ENCODE measurements at places on chromosomes 7 and 10.

- H3K4me3 ChIP-seq = no peak overlapping the region
- DNase-seq = no peak
- peaks cover 55% of the 10 kb centered on the region for H3K36me3 ChIP-seq
- peaks cover 2% of the 10 kb centered on the region for H3K27me3 ChIP-seq
- H3K4me1 ChIP-seq = peaks cover 14% of the 10 kb centered on the region
Observed at GRCh38 chr7:26369593-26369992, 77.9 kb downstream of the SNX10 start.

GRCh38 chr10:986881-987619 is 1.2 kb upstream of the GTPBP4 start:
- peak overlapping the region; percentile 92 for H3K4me3 ChIP-seq
- no peak for DNase-seq
- no peaks in the 10 kb centered on the region for H3K27me3 ChIP-seq
- H3K27ac ChIP-seq = no peak overlapping the region
- H3K4me1 ChIP-seq = peaks cover 42% of the 10 kb centered on the region

DNA sequence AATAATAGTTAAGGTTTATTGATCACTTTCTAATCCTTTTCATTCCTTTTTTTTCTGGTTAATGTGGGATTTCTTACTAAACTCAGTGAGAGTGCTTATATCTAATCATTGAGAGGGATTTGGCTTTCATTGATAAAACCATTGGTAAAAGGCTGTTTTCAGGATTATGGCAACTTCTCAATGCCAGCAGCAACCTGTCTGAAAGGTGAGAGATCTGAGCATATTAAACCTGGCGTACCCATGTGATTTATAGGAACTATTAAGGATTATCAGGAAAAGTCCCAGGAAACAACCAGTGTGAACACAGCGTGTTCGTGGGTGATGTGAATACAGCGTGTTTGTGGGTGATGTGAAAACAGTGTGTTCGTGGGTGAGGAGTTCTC is 65.9 kb downstream of the PDIA4 start:
- DNase-seq = no peak
- H3K27ac ChIP-seq = peak overlapping the region; percentile 87
- peaks cover 3% of the 10 kb centered on the region for H3K36me3 ChIP-seq
- H3K4me1 ChIP-seq = peaks cover 29% of the 10 kb centered on the region

DNA sequence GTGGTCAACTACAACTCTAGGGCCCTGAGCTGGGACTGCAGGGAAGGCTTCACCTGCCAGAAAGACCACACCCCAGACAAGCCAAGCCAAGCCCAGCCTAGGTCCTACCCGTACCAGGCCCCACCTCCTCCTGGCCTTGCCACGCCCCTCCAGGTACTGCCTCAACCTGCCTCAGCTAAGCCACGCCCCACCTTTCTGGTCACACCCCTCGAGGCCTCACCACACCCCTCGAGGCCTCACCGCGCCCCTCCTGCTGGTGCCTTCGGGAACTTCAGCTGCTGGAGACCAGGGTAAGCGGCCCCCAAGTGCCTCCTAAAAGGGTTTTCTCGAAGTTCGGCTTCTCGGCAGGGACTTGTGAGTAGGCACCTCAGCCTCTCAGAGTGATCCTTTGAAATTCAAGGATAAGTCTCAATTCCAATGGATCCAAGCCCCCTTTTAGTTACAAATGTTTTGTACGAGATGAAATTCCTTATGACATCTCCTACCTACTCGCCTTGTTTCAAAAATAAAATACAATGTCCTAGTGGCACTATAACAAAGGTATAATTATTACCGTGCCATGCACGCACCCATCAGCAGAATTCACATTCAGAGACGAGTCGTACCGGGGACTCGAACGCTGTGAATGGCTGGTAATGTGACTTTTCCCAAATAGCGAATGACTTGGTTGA is 171.2 kb downstream of the ARHGAP21 start:
- H3K4me1 ChIP-seq = no peaks in the 10 kb centered on the region
- H3K27ac ChIP-seq = no peak overlapping the region
- no peak for DNase-seq
- no peaks in the 10 kb centered on the region for H3K36me3 ChIP-seq

DNA sequence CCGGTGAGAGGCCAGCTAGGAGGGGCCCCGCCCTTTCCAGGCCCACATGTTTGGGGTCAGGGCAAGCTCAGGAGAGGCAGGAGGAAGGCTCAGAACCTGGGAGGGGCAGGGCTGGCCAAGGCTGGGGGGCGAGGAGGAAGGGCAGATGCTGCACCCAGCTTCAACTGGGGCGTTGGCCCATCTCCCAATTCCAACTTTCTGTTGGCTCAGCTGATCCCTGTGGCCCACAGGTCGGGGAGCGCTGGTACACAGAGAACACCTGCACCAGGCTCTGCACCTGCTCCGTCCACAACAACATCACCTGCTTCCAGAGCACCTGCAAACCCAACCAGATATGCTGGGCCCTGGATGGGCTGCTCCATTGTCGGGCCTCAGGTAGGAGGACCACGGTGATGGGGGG is 40.1 kb downstream of the ZAN start:
- no peak overlapping the region for H3K27ac ChIP-seq
- H3K36me3 ChIP-seq = no peaks in the 10 kb centered on the region
- no peak for DNase-seq
- no peak overlapping the region for H3K4me3 ChIP-seq
- no peaks in the 10 kb centered on the region for H3K4me1 ChIP-seq
- peaks cover 17% of the 10 kb centered on the region for H3K27me3 ChIP-seq

GRCh38 chr10:44619975-44620374 is 235.1 kb upstream of the CXCL12 start:
- DNase-seq = no peak
- H3K27me3 ChIP-seq = no peaks in the 10 kb centered on the region
- H3K4me3 ChIP-seq = no peak overlapping the region
- H3K4me1 ChIP-seq = no peaks in the 10 kb centered on the region
- no peaks in the 10 kb centered on the region for H3K36me3 ChIP-seq
- no peak overlapping the region for H3K27ac ChIP-seq

DNA sequence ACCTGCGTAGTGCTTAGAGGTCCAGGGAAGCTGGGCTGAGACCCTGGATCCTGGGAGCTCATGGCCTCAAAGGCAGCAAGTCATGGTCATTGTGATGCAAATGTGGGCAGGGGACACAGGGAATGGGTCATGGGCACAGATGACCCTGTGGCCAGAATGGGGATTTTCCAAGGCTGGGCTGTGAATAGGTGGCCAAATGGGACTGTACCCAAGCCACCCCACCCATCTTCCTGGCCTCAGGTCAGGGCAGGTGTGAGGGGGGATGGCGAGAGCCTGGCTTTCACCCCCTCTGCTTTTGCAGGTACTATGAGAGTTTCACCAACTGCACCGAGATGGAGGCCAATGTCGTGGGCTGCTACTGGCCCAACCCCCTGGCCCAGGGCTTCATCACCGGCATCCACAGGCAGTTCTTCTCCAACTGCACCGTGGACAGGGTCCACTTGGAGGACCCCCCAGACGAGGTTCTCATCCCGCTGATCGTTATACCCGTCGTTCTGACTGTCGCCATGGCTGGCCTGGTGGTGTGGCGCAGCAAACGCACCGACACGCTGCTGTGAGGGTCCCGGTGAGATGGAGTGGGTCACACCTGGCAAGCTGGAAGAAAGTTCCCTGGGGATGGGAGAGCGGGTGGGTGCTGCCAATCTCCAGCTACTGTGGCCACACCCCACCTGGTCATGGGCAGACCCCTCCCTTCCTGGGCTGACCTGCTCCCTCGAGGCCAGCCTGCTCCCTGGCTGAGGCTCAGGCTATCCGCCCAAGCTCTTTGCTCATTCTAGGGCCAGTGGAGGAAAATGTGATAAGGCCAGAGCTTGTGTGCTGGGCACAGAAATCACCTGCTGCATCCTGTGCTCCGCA is 25.5 kb downstream of the RAMP3 start:
- DNase-seq = no peak
- H3K36me3 ChIP-seq = no peaks in the 10 kb centered on the region
- no peak overlapping the region for H3K4me3 ChIP-seq
- H3K27me3 ChIP-seq = peaks cover 4% of the 10 kb centered on the region
- no peak overlapping the region for H3K27ac ChIP-seq

- no peak overlapping the region for H3K27ac ChIP-seq
- no peaks in the 10 kb centered on the region for H3K27me3 ChIP-seq
- peaks cover 3% of the 10 kb centered on the region for H3K36me3 ChIP-seq
- peaks cover 17% of the 10 kb centered on the region for H3K4me1 ChIP-seq
Observed at GRCh38 chr7:44956157-44956766, 22.6 kb downstream of the MYO1G start.

DNA sequence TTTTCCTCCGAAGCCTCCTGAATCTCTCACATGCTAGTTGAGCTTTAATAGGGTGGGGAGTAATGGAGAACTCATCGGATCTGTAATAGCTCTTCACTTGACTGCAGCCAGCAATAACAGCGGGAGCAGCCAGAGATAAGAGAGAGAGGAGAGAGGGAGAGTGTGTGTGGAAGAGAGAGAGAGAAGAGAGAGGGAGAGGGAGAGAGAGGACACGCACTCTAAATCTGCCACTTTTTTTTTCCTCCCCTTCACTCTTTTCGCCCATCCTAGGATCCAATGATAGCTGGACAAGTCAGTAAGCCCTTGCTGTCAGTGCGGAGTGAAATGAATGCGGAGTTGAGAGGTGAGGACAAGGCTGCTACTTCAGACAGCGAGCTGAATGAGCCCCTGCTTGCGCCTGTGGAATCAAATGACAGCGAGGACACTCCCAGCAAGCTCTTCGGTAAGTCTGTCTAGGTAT is 107.9 kb downstream of the POU6F2 start:
- no peak for DNase-seq
- peaks cover 13% of the 10 kb centered on the region for H3K27me3 ChIP-seq
- H3K4me1 ChIP-seq = peaks cover 3% of the 10 kb centered on the region
- H3K36me3 ChIP-seq = no peaks in the 10 kb centered on the region
- no peak overlapping the region for H3K4me3 ChIP-seq

DNA sequence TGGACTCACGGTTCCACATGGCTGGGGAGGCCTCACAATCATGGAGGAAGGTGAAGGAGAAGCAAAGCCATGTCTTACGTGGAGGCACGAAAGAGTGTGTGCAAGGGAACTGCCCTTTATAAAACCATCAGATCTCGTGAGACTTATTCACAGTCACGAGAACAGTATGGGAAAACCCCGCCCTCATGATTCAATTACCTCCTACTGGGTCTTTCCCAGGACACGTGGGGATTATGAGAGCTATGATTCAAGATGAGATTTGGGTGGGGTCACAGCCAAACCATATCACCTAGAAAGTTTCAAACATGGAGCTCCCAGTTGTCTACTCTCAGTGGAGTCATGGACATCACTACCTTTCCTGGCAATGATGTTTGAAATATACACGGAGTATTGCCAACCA is 49.6 kb downstream of the CYCS start:
- peak overlapping the region; percentile 8 for H3K27ac ChIP-seq
- no peaks in the 10 kb centered on the region for H3K36me3 ChIP-seq
- H3K4me3 ChIP-seq = no peak overlapping the region
- H3K27me3 ChIP-seq = peaks cover 4% of the 10 kb centered on the region
- no peak for DNase-seq

DNA sequence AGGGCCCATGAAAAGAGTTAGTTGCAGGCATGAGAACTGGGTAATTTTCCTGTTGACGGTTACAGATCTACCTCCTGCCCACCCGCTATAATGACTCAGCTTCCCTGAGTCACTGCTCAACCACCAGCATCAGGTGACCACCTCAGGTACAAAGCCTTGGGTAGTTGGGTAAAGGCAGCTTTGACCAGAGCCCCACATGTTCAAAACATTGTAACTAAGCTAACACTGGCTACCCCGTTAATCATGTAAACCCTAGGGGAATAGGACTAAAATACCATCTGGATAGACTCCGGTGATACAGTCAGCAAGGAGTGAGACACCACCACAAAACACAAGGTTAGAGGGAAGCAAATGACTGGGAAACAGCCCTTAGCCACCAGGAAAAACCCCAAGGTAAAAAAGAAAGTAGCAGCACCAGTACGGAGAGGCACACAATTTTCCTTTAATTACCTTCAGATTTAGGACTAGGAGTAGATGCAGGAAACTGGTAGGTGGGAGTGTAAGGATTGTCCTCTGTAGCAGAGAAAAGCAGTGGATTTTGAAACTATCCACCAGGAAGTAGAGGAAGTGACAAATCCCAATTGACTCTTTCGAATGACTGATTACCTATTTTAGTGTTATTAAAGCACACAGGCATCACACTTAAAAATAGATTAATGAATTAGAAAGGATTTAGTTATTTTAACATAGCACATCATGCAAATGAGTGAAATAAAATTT is 103.5 kb upstream of the PDLIM1 start:
- no peak overlapping the region for H3K4me3 ChIP-seq
- no peak overlapping the region for H3K27ac ChIP-seq
- no peaks in the 10 kb centered on the region for H3K4me1 ChIP-seq
- peaks cover 20% of the 10 kb centered on the region for H3K27me3 ChIP-seq
- no peak for DNase-seq
- no peaks in the 10 kb centered on the region for H3K36me3 ChIP-seq

DNA sequence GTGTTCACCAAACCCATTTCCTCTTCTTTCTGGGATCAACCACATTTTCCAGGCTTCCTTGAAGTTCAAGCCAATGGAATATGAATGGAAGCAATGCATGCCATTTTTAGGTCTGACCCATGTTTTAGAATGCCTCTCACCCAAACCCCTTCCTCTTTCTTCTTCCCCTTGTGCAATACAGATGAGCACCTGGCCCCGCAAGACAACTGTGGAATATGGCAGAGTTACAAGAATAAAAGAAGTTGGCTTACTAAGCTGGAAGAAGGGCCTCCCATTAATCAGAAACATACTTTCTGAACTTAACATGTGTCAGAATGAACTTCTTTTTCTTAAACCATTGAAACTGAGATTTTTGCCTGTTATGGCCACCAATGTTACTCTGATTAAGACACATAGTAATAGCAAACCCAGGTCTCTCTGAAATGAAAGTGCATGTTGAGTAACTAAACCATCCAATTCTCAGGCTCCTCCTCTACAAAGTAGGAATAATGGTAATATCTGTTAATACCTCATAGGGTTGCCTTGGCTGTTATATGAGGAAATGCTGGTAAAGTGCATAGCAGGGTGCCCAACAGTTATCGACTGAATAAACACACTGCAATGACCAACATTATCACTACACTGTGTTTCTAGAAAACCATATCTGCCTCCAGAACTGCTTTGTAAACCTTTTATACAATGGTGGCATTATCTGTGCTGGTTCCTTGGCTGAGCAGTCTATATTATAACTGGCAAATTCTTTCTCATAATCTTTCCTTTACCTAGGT is 382.2 kb upstream of the NRP1 start:
- H3K27me3 ChIP-seq = no peaks in the 10 kb centered on the region
- no peaks in the 10 kb centered on the region for H3K36me3 ChIP-seq

DNA sequence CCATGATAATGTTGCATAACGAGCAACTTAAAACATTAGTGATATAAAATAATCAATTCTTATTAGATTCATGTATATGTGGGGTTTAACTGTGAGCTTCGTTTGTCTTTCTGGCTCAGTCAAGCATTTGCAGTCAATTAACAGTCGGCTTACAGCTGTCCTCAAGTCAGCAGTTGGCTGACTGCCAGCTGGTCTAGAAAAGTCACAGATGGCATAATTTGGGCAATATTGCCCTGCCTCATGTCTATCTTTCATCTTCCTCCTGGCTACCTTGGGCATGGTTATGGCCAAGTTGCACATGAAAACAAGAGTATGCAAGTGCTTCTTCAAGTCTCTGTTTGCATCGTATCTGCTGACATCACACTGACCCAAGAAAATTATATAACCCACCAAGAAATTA is 186.1 kb upstream of the ZWINT start:
- no peaks in the 10 kb centered on the region for H3K36me3 ChIP-seq
- DNase-seq = no peak
- H3K27ac ChIP-seq = no peak overlapping the region
- no peaks in the 10 kb centered on the region for H3K4me1 ChIP-seq
- no peaks in the 10 kb centered on the region for H3K27me3 ChIP-seq
- no peak overlapping the region for H3K4me3 ChIP-seq
